ENCODE measurements at places on chromosomes 4 and X.

GRCh38 chr4:2570551-2571222 lies 34.2 kb downstream of the FAM193A start:
- peak; percentile 34 for DNase-seq

DNA sequence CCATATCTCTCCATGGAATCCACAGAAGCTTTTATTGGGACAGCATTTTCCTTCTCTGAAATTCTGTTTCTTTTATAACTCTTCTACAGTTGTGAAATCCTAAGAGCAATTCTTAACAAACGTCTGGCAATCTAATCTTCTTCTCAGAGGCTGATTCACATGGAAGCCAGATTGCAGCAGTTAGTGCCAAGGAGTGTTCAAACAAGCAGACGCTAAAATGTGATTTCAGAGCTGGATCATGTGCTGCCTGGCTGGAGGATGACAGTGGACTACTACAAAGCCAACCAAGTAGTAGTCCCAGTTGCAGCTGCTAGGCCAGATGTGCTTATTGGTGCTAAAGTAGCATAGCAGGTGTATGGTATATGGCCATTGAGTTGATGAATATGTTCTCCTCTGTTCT lies 27.7 kb upstream of the GLRB start:
- no peak for DNase-seq

DNA sequence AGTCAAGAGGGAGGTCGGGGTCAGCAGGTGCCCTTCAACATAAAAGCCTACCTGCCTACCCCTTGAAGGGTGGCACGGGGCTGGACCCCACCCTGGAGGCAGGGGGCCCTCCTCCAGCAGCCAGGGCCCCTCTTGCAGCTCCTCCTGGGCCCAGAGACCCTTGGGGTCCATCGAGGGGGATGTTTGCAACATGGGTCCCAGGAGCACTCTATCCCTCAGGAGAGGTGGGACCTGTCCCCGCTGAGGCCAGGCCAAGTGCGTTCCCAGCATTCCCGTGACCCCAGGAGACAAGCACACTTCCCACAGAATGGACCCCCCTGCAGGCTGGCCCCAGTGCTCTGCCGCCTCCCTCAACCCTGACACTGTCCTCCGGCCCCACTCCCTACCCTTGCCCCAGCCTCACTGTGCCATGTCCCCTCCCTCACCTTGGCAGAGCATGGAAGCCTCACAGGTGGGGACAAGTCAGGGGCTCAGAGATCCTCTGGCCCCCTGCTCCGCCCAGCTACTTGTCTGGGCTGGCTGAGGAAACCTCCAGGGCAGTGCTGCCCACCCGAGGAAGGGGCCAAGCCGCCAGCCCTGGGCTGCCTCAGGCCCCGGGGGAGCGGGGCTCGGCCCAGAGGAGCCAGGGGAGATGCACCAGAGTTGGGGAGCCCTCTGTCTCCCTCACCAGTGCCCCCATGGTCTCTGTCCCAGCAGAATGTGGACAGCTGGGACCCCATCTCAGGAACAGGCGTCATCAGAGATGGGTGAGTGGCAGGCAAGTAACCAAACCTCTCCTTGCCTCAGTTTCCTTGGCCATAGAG lies 2.2 kb downstream of the MXD4 start:
- no peak for DNase-seq

DNA sequence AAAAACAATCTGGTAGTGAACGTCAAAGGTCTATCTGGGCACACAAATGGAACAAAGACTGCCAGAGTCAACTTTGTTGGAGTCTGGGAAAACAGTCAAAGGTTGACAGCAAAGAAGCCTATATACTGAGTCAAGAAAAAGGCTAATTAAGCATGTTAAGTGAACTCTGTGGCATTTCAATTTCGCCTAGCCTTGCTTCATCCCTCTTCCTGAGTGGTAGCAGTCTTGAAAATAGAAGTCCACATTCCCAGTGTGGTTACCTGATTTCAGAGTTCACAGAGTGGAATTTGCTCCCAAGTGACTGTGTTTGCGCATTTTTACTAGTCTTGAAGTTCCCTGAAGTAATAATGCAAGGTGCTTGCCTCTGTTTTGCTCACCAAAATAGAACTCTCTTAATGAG lies 760.0 kb downstream of the FSTL5 start:
- no peak for DNase-seq

- no peak for DNase-seq
These were observed 38.9 kb upstream of the CLCN4 start for GRCh38 chrX:10117864-10118377.
